ENCODE measurements at places on chromosomes 7 and 10. TPM values are rescaled to one million over a fixed set of nuclear protein-coding genes. Genes with fewer than 3 reads are reported as not detected.

The CELF2 gene
- total RNA-seq = 28.7 TPM

The PRSS37 gene
- total RNA-seq = not detected

The HOXA3 gene
- not detected for total RNA-seq

The AIFM2 gene
- 4.8 TPM for total RNA-seq

The ORC5 gene
- 28.2 TPM for total RNA-seq

The STRA8 gene
- not detected for total RNA-seq

The MBL2 gene
- not detected for total RNA-seq

The RBM20 gene
- 0.17 TPM for total RNA-seq

The ADAM12 gene
- 0.35 TPM for total RNA-seq

The DBNL gene
- total RNA-seq = 52.8 TPM

The GRB10 gene
- total RNA-seq = 108 TPM

The HACD1 gene
- 25.0 TPM for total RNA-seq

The NOS3 gene
- 4.5 TPM for total RNA-seq

The SAP25 gene
- 5.1 TPM for total RNA-seq

The LRRC18 gene
- not detected for total RNA-seq

The PIK3CG gene
- total RNA-seq = not detected

The CC2D2B gene
- total RNA-seq = 0.72 TPM

The SFTPA1 gene
- total RNA-seq = not detected

The COBL gene
- 52.3 TPM for total RNA-seq

The ADARB2 gene
- total RNA-seq = 0.87 TPM

The SFXN2 gene
- 32.7 TPM for total RNA-seq

The LRIT1 gene
- total RNA-seq = not detected

The TRIM50 gene
- total RNA-seq = not detected

The HIBADH gene
- 20.8 TPM for total RNA-seq

The FANK1 gene
- 0.68 TPM for total RNA-seq

The ZDHHC4 gene
- total RNA-seq = 62.0 TPM

The NCF1 gene
- 0.33 TPM for total RNA-seq

The SOSTDC1 gene
- not detected for total RNA-seq

The GHRHR gene
- 5.9 TPM for total RNA-seq

The HGF gene
- 0.15 TPM for total RNA-seq

The WNT2 gene
- not detected for total RNA-seq

The CYP2E1 gene
- total RNA-seq = 0.13 TPM

The NMT2 gene
- total RNA-seq = 12.2 TPM

The SLC4A2 gene
- total RNA-seq = 138 TPM

The GATA3 gene
- total RNA-seq = 0.31 TPM

The TNS3 gene
- 9.5 TPM for total RNA-seq

The SUV39H2 gene
- 59.7 TPM for total RNA-seq

The WIPF3 gene
- total RNA-seq = 11.8 TPM

The GLI3 gene
- 43.0 TPM for total RNA-seq

The MET gene
- 5.5 TPM for total RNA-seq
